ENCODE measurements at places on chromosomes 3 and 15. TPM values are rescaled to one million over a fixed set of nuclear protein-coding genes. Genes with fewer than 3 reads are reported as not detected.

DNA sequence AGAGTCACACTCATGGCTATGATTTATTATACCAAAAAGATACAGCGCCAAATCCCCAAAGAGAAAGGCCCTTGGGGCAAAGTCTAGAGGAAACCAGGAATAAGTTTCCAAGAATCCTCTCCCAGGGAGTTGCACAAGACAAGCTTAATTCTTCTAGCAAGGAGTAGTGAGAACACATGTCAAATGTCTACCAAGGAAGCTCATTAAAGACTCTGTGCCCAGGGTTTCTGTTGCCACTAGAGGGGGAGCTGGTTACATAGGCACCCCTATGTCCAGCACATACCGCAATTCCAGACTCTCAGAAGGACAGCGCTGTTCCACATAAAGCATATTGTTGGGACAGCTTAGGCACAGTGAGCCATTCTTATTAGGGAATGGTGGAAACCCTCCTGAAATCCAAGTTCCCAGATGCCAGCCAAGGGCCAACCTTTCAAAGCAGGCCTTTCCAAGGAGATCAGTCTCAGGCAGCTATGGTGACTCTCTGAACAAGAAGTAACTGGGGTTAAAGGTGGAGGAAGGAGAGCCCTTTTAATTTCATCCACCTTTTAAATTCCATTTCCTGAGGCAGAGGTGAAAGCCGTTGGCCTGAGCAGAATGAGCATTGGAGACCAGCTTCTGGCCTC is 194.2 kb downstream of the UACA start:
- DNase-seq = peak; percentile 61

DNA sequence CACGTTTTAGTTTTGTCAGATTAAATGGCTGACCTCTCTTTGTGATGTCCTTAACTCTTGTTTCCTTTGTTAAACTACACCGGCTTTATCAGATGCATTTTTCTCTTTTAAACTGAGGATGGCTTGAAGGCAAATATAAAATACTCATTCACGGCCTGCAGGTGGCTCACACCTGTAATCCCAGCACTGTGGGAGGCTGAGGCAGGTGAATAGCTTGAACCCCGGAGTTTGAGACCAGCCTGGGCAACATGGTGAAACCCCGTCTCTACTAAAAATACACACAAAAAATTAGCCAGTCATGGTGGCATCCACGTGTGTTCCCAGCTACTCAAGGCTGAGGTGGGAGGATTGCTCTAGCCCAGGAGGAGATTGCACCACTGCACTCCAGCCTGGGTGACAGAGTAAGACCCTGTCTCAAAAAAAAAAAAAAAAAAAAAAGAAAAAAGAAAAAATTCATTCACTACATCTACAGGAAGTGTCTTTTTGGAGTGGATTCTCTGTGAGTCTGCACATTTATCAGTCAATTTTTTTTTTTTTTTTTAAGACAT is 34.7 kb upstream of the SACM1L start:
- DNase-seq = no peak

DNA sequence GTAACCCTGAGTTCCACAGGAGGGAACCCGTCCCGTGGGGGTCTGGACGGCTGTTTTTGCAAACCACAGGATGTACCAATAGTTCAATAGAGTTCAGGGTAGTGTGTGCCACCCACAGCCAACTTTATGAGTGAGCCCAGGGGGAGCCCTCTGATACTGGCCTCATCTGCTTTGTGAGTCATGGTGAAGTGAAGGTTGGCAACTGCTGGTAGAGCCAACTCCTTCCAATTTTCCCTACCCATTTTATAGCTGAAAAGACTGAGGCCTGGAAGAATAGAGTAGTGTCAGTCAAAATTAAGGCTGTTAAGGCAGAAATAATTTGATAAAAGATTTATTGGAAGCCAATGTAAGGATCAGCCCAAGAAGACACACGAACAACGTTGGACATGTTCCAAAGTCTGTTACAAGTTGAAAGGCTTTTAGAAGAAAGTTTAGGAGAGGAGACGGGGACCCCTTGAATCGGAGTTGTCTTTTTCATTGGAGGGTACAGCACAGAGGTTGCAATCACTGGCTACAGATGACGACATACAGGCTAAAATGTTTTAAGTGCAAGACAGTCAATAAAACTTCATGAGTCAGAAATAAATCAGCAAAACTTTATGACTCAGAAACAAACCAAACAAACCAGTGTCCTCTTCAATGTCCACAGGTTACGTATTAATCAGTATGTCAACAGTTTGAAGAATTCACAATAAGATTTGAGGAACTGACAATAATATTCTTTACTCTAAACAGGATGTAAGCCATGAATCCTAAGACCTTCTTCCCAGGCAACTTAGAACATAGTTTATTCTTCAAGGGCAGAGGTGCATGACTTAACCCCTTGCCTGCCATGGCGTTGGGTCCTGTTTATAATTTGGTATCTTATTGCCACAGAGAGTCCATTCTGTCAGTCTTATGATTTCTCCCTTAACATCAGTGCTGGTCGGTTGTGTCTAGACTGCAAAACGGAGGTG is 62.9 kb upstream of the NR2E3 start:
- peak; percentile 32 for DNase-seq

Gene RTP1
- not detected for total RNA-seq

Gene MST1R
- total RNA-seq = 218 TPM

Gene LRTM1
- total RNA-seq = not detected

DNA sequence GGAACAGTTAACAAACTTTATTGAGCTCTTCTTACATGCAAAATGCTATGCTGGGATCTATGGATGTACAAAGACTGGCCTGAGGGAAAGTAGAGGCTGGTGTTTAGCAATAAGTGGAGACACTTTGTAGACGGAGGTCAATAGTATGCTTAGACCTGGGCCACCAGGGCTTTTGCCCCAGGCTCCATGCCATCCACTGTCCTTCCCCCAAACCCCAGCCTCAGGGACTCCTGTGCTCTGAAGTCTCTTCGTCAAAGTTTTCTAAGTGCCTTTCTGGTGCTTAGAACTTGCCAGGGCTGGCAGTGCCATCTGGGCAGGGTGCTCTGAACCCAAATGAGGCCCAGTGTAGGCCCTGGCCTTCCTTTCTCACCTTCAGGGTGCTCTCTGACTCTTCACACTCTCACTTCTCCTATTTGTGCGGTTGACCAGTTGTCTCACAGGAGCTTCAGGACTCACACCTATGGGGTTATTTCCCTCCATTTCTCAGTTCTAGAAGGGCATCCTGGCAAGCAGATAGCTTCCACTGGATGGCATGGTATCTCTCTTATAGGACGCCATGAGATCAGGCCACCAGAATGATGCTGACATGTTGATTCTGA is 21.8 kb upstream of the KCNAB1 start:
- DNase-seq = no peak

Gene EFCAB12
- 0.42 TPM for total RNA-seq

Gene ADAMTS9
- total RNA-seq = 63.3 TPM

GRCh38 chr3:177924261-177924660 is 612.0 kb upstream of the KCNMB2 start:
- DNase-seq = no peak

- DNase-seq = no peak
Measured at GRCh38 chr3:64756398-64756986, 68.7 kb upstream of the ADAMTS9 start.

Gene SENP8
- total RNA-seq = 4.4 TPM

DNA sequence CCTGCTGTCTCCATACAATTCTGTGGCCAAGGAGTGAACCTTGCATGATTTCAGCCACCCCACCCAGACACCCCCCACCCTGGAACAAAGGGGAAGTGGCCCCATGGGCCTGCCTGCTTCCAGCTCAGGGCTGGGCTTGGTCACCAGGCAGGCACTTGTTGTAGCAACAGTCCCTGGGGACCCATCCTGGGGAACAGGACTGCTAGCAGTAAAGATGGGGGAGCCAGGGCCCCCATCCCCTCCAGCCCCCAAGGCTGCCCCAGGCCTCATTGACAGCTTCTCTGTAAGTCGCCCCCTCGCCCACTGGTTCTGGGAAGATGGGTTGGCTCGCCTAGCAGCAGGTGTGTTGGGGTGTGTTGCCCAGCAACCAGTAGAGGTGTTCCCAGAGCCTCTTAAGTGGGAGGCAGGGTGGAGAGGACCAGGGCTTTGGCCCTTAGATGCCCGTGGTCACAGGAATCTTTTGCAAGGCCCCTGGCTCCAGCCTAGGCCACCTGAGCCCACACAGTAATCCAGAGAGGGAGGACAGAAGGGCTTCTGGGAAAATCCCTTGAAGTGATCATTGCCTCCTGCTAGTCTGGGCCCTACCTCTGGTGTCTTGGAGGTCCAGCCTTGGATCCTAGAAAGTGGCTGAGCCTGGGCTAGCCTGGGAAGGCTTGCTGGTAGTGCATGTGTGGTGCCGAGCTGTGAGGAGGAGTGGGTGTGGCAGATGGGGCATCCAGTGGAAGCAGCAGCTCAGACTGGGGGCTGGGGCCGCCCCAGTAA is 48.9 kb downstream of the CYP11A1 start:
- DNase-seq = no peak

- DNase-seq = peak; percentile 26
Measured at GRCh38 chr3:46280105-46280797, 38.0 kb downstream of the CCR3 start.

GRCh38 chr3:31004025-31004678 is 109.7 kb upstream of the GADL1 start:
- DNase-seq = no peak

- no peak for DNase-seq
Measured at GRCh38 chr3:99250821-99251355, 349.4 kb upstream of the DCBLD2 start.

DNA sequence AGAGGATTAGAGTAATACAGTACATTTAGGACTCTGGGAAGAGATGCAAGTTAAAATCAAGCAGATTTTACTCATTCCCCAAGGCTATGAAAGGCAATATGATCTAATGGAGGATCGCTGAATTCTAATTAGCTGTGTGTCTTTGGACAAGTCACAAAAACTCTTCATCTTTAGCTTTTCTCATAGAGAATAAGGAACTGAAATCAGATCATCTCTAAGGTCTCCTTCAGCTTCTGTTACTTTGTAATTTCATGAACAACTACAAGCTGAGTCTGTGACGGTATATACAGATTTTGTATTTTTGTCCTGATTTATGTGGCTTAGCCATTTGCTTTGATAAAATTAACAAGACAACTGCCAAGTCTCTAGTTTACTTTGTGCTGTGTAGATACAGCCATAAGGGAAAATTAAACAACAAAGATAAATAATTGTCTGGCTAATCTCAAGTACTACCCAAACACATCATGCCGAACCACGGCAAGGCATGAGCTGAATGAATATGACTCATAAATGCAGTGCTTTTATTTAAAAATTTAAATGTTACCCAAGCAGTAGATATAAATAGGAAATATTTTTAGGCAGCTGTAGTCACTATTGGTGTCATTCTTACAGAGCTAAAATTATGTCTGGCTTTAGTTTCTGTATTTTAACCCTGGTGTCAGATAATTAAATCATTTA is 81.5 kb downstream of the GAP43 start:
- DNase-seq = no peak

Gene UROC1
- total RNA-seq = not detected

DNA sequence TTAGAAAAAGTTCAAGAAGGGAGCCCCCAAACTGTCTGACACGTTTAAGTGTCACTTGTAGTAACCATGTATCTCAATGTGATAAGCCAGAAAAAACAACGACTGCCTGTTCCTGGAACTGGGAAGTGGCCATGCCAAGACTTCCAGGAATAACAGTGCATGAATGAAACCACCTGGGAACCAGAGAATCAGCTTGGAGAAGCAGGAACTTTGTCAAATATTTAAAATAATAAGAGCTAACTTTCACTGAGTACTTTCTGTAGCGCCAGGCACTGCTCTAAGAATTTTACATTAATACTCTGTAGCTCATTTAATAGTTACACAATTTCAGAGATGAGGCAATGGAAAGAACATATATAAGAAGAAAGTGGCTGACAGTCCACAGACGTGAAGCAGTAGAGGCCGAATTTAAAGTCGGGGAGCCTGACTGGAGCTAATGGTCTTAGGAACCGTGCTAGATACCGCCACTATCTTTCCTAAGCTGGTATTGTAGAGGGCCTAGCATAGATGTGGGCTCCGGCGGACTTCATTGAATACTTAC is 876 bp downstream of the PLSCR1 start:
- no peak for DNase-seq

GRCh38 chr3:136093771-136094170 is 102.4 kb downstream of the MSL2 start:
- DNase-seq = no peak

- DNase-seq = no peak
Measured at GRCh38 chr3:65005486-65005885, 317.7 kb upstream of the ADAMTS9 start.

GRCh38 chr3:30688776-30689641 is 82.6 kb downstream of the TGFBR2 start:
- DNase-seq = peak; percentile 40

- DNase-seq = no peak
Measured at GRCh38 chr15:33206366-33206765, 11.9 kb upstream of the FMN1 start.

- DNase-seq = no peak
Measured at GRCh38 chr3:29092348-29092747, 188.5 kb upstream of the RBMS3 start.

Data from Calu3 (cell line).